ENCODE measurements at places on chromosomes 2 and 18. TPM values are rescaled to one million over a fixed set of nuclear protein-coding genes. Genes with fewer than 3 reads are reported as not detected.
A peak's percentile ranks its signal among the peaks of the same experiment; 100 is the strongest.

- peak; percentile 33 for DNase-seq
Measured at GRCh38 chr2:241110607-241111439, 8.7 kb upstream of the MTERF4 start.

Gene LIMS2
- total RNA-seq, result 157 TPM

DNA sequence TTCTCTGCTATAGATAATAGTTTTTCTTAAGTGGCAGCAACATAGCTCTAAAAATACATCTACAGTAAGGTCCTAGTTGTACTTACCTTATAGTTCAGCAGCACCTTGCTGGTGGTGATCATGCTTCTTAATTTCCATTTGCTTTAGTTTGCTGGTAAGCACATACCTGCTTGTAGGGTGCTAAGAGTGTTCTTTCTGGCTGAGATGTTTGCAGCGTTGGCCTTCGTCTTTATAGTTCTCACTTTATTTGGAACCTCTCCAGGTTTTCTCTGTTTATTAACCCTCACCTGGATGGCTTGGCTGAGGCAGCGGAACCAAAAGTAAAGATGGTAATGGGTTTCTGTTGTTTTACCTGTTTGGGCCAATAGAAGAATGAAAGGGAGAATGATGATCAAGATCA, 123.6 kb upstream of the EFEMP1 start:
- no peak for DNase-seq

- DNase-seq, result no peak
Measured at GRCh38 chr2:170712653-170713542, 2.2 kb upstream of the SP5 start.

Gene REL
- 11.0 TPM for total RNA-seq

Measured in sigmoid colon (tissue), 7 donors.